Pulmonary artery endothelial cell (primary cell): ENCODE measurements at places on chromosomes 6 and 20. TPM values are rescaled to one million over a fixed set of nuclear protein-coding genes. Genes with fewer than 3 reads are reported as not detected.

NT5E gene
- 187 and 223 TPM in 2 replicates for total RNA-seq

CITED2 gene
- 44.4 and 52.2 TPM in 2 replicates for total RNA-seq

CAP2 gene
- 4.3 and 15.8 TPM in 2 replicates for total RNA-seq

RTF2 gene
- total RNA-seq = 101 and 106 TPM in 2 replicates

OVOL2 gene
- not detected in 2 replicates for total RNA-seq

ADGRB3 gene
- total RNA-seq = not detected in 2 replicates

PCNA gene
- total RNA-seq = 174 and 272 TPM in 2 replicates

DEFB124 gene
- not detected in 2 replicates for total RNA-seq

IL20RA gene
- under 0.01 TPM in 1 of 2 replicates, not detected in the other for total RNA-seq

KIF25 gene
- total RNA-seq = not detected in 2 replicates

PTCRA gene
- total RNA-seq = not detected in 2 replicates

PRL gene
- total RNA-seq = not detected in 2 replicates

LSM14B gene
- 38.1 and 43.4 TPM in 2 replicates for total RNA-seq

RIPPLY2 gene
- under 0.01 TPM in 1 of 2 replicates, not detected in the other for total RNA-seq

MAFB gene
- 0.46 and 0.85 TPM in 2 replicates for total RNA-seq

LRRC1 gene
- total RNA-seq = 11.4 and 17.5 TPM in 2 replicates

CBLN4 gene
- total RNA-seq = not detected in 2 replicates

HLA-DQA1 gene
- not detected in 2 replicates for total RNA-seq

TMC2 gene
- total RNA-seq = not detected in 2 replicates

TCF15 gene
- 0.07 and 0.18 TPM in 2 replicates for total RNA-seq

ZFP57 gene
- total RNA-seq = 0.42 TPM in 1 of 2 replicates, not detected in the other

VIP gene
- total RNA-seq = 0.26 and 0.53 TPM in 2 replicates

NFATC2 gene
- 1.6 and 1.7 TPM in 2 replicates for total RNA-seq

RAET1L gene
- total RNA-seq = not detected in 2 replicates

SEMG1 gene
- not detected in 2 replicates for total RNA-seq

LTB gene
- 1.6 and 2.2 TPM in 2 replicates for total RNA-seq

UBE3D gene
- total RNA-seq = 5.1 and 6.3 TPM in 2 replicates

HLA-DRA gene
- not detected in 2 replicates for total RNA-seq

PRPH2 gene
- total RNA-seq = 0.13 and 0.21 TPM in 2 replicates

BNIP5 gene
- not detected in 2 replicates for total RNA-seq

KCNB1 gene
- under 0.01 TPM in 1 of 2 replicates, not detected in the other for total RNA-seq

OR2B6 gene
- total RNA-seq = not detected in 2 replicates

RAD21L1 gene
- 0.14 and 0.26 TPM in 2 replicates for total RNA-seq

TOX2 gene
- 1.2 and 2.4 TPM in 2 replicates for total RNA-seq

SLC35F1 gene
- total RNA-seq = not detected in 2 replicates

BPI gene
- not detected in 2 replicates for total RNA-seq

CLIC5 gene
- 0.07 TPM in 1 of 2 replicates, not detected in the other for total RNA-seq

SSTR4 gene
- not detected in 2 replicates for total RNA-seq

HFE gene
- 3.3 and 9.6 TPM in 2 replicates for total RNA-seq

SAPCD1 gene
- total RNA-seq = 0.78 and 0.92 TPM in 2 replicates

HAO1 gene
- total RNA-seq = 0.07 TPM in 1 of 2 replicates, not detected in the other

CEP162 gene
- total RNA-seq = 4.4 and 8.7 TPM in 2 replicates

DACT2 gene
- not detected in 2 replicates for total RNA-seq

MOG gene
- total RNA-seq = not detected in 2 replicates

FOXF2 gene
- total RNA-seq = not detected in 2 replicates

MANEA gene
- 9.8 and 15.6 TPM in 2 replicates for total RNA-seq

DNAH8 gene
- total RNA-seq = 0.04 and 0.07 TPM in 2 replicates

ZNF165 gene
- 0.33 and 0.35 TPM in 2 replicates for total RNA-seq

ROMO1 gene
- 110 and 266 TPM in 2 replicates for total RNA-seq
